ENCODE measurements at places on chromosomes 2 and 18.

DNA sequence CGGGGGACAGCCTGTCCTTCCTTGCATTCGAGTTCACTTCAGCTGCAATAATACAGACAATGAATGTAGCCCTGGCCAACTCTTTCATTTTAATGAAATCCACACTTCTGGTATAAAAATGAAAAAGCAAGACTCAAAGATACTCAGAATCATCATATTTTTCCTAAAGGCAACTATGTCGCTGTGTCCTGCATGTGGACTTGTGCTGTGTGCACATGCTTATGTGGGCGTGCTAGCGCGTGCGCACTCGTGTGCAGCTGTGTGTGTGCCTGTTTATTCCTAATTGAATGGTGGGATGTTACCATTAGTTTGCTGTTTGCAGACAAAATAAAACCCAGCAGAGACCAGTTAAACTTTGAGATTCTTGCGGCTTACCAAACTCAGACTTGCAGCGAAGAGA is 49.6 kb downstream of the SMIM21 start:
- no peak for DNase-seq

DNA sequence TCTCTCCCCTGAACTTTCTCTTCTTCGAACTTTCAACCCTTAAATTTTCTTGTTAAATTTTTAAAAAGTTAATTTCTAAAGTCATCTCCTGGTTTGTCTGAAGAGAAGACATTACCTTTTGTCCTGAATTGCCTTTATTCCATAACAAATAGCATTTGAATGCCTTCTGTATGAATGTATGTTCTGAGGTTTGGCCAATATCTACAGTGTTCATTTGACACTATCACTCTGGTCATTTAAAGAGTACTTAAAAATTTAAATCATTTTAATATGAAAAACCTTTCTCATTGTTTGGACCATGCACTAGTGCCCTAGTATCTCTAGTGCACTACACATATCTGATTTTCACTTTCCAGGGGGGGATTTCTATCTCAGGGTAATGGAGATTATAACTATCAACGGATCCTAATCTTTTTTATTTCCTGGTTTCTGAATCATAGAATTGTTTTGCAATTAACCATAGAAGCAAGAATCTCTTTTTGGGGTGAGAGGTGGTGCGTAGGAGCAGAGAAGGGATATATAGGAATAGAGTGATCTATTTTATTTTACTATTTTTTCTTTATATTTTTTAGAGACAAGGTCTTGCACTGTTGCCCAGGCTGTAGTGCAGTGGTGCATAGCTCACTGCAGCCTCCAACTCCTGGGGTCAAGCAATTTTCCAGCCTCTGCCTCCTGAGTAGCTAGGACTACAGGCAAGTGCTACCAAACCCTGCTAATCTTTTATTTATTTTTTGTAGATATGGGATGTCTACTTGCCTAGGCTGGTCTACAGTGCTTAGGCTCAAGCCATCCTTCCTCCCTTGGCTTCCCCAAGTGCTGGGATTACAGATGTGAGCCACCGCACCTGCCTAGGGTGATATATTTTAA is 25.5 kb downstream of the TANC1 start:
- DNase-seq = no peak

DNA sequence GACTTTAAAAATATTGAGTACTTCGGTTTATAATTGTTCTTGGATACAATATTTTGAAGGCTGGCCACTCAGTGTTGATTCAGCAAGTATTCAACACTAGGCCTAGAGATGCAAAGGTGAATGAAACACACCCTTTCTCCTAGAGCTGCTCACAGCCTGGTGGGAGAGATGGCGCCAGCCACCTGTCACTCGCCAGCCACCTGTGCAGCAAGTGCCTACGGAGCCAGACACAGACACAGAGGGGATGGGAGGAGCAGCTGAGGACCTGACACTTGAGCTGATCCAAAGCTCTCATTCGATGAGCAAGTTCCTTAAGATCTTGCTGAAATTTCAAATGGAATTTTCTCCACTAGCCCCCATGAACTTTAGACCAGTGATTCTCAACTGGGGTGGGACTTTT is 151.1 kb upstream of the RIOK3 start:
- no peak for DNase-seq

- DNase-seq = no peak
Measured at GRCh38 chr2:84115173-84115857, 343.8 kb downstream of the SUCLG1 start.

DNA sequence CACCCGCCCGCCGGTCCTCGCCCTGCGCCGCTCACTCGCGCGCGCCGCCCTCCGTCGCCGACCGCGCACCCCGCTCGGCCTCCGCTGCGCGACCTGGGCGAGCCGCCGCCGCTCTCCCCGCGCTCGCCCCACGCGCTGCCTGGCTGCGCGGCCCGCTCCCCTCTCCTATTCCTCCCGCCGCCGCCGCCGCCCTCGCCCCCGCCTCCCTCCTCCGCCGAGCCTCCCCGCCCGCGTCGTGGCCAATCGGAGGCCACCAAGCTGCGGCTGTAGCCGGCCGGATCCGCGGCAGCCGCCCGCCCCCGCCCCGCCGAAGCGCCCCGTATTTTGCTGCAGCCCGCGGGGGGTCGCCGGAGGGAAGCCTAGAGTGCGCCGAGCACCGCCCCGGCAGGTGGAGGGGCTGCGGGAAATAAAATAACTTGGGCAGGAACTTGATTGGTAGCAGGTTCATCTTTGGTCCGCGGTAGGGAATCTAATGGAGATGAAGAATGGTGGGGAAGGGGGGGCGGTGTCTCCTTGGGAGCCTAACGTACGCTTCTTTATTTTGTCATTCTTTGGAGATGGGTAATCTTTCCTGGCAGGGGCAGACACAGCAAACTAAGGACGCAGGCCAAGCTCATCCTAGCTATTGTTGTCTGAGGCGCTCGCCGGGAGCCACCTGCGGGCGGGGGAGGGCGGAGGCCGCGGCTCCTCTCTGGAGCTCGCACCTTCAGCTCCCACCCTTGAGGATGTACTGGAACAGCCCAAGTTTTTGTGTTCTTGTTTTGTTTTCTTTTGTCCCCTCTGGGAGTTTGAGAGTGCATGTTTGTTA is 1.1 kb upstream of the CDH2 start:
- DNase-seq = no peak

- no peak for DNase-seq
Measured at GRCh38 chr2:16639431-16639830, 26.2 kb downstream of the CYRIA start.

DNA sequence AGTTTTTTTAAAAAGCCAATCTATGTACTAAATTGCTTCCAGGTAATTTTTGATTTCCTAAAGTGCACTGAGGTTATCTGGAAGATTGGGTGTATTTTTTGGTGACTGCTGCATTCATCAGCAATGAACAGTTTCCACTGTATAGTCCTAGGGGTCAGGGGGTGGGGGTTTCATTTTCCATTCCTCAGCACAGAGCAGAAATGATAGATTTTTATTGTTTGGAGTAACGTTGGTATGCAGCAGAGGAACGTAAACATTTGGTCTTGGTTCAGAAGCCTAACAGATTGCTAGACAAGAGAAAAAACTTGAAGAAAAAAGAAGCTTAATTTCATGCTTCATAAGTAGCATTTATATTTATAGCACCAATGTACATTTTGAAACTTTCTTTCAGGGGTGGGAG is 54.9 kb downstream of the ZCCHC2 start:
- no peak for DNase-seq

GRCh38 chr2:228599781-228600180 is 418.3 kb upstream of the SPHKAP start:
- DNase-seq = no peak

GRCh38 chr2:201699416-201699815 is 972 bp upstream of the MPP4 start:
- DNase-seq = no peak

GRCh38 chr2:40474306-40474705 is 22.4 kb upstream of the SLC8A1 start:
- no peak for DNase-seq

- DNase-seq = no peak
Measured at GRCh38 chr2:149418065-149418464, 87.7 kb downstream of the LYPD6 start.

GRCh38 chr18:35344736-35345459 is 678 bp upstream of the ZNF24 start:
- DNase-seq = no peak

DNA sequence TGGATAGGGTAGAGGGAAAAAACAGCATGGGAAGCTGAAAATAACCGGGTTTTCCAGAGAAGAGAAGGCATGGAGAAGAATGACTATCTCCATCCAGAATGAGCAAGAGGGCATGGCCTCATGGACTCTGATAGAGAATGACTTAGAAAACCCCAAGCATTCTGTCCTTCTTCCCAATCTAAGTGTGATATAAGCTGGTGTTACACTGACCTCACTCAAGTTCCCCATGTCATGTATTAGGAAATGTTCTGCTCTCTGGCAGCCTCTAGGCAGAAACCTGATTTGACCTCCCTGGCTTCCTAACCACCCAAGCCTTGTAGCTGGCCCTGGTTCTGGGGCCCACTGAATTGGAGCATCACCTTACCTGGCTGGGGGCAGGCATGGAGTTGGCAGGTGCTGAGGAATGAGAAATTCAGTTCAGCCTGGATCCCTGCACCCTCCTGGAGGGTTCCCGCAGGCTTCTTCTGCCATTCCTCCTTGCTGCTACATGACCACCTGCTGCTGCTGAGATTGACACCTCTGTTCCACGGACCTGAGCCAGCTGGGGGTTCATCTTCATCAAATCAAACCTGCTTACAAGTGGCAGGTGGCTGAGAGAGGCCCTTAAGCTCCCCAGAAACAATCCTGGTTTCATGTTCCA is 5.2 kb upstream of the SIGLEC15 start:
- DNase-seq = no peak

DNA sequence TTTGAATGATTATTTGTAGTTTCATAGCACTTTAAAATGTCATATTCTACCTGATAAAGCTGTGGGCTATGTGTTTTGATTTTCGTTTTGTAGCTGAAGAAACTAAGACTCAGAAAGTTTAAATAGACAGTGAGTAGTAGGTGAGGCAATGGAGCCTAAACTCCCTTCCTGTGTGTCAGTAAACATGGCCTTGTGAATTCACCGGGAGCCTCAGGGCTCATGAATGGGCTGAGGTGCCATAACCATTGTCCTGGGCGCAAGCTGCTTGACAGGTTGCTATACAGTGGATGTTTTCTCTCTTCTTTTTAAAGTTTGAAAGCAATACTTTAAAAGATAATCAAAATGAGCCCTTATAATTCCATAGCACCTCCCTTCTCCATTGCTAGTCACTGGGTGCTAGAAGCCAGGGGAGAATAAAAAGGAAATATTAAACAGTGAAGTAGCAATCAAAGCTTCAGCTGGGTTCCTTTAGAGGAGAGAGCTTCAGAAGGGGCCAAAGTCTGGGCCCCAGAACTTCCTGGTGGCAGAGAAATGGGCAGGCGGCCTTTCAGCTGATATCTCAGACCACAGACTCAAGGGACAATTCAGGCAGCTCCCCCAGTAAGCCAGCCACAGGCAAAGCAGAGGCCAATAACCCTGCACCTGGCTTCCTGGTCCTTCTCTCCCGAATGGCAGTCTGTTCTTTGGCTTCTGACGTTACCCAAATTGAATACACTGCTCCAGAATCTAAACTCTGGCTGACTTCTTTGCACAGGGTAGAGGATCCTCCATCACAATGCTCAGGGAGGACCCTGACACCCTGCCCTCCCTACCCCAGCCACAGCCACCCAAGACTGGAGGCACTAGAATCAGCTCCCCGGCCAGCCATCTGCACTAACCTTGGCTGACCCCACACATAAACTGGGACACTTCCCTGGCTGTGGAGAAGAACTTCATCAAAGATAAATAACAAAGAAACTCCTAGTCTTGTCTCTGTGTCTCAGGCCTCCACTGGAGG is 51.8 kb upstream of the NPAS2 start:
- no peak for DNase-seq

- no peak for DNase-seq
Measured at GRCh38 chr2:892892-893291, 57.8 kb upstream of the SNTG2 start.

DNA sequence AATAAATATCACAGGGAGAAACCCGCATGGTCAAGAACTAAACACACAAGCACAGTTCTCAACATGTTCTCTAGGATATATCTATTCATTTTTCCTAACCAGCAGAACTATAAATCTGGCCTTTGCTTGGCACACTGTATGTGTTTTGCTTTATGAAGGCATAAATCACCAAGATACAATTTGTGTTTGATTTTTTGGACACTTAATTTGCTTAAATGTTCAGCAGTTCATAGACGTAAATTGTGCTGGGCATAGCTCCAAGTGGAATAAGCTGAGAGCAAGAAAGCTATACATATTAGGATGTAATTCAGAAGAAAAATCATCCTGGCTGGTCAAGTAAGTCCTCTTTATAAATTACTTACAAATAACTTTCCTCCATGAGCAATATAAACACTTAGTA is 341.5 kb upstream of the ATP5MC3 start:
- no peak for DNase-seq

DNA sequence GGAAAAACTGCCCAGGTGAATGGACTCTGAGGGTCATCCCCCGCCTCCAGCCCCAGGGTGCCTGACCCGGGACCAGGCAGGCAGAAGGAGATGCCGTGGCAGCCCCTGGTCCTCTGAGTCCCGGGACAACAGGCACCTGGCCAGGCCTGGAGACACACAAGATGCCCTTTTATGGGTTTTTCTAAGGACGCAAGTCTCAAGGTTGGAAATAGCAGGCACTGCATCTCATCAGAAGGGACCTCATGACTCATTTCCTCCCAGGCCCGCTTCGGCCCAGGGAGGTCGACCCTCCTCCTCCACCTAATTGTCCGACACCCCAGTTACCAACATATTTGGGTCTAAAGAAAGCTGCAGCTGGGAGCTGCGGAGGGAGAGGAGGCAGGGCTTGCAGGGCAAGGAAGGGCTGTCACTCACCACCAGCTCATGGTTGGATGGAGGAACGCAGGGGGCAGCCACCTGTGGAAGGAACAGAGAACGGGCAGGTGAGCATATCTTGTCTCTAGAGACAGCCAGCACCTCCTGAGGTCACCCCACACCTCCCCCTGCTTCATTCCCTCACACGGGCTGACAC is 82.9 kb downstream of the TNS1 start:
- no peak for DNase-seq

DNA sequence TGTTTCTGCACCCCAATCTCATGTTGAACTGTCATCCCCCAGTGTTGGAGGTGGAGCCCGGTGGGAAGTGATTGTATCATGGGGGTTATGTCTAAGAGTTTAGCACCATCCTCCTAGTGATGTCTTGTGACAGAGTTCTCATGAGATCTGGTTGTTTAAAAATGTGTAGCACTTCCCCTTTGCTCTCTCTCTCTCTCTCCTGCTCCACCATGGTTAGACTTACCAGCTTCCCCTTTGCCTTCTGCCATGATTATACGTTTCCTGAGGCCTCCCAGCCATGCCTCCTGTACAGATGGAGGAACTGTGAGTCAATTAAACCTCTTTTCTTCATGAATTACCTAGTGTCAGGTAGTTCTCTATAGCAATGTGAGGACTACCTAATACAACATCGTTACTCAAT is 396.9 kb upstream of the LRATD1 start:
- no peak for DNase-seq

GRCh38 chr2:152587187-152587947 is 129.9 kb downstream of the PRPF40A start:
- no peak for DNase-seq

DNA sequence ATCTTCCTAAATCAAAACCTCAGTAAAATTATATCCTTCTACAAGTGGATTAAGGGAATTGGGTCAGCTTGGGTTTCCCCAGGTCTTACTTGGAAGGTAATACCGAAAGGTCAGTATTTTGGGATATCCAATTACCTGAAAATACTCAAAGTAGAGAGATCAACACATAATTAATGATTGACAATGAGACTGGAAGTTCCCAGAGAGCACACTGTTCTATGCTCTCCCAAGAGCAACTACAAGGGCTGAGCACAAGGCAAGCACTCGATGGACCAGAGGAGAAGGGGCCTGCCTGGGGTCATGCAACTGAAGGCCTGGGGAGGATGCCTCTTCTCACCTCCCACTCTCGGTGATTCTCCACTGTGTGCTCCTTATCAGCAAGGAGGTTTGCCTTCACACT is 159.2 kb upstream of the ACAA2 start:
- no peak for DNase-seq
